Stimulated activated CD4-positive, alpha-beta T cell treated with anti-CD3 and anti-CD28 coated beads, Interleukin-1b, Interleukin-23, amount 100 ng/mL, for 4 hours (primary cell): ENCODE measurements at places on chromosomes 5 and 9.
A peak's percentile ranks its signal among the peaks of the same experiment; 100 is the strongest.

GRCh38 chr9:131719262-131719908, 20.5 kb downstream of the RAPGEF1 start:
- no peak for DNase-seq

GRCh38 chr9:93406371-93406770, 45.1 kb upstream of the FAM120A start:
- DNase-seq = no peak

GRCh38 chr9:80489329-80489728, 917.6 kb downstream of the TLE4 start:
- no peak for DNase-seq

- no peak for DNase-seq
These were observed 84.5 kb downstream of the FOXD1 start for GRCh38 chr5:73363911-73364730.

- DNase-seq = no peak
These were observed 44.7 kb upstream of the DMAC1 start for GRCh38 chr9:7844242-7844641.

DNA sequence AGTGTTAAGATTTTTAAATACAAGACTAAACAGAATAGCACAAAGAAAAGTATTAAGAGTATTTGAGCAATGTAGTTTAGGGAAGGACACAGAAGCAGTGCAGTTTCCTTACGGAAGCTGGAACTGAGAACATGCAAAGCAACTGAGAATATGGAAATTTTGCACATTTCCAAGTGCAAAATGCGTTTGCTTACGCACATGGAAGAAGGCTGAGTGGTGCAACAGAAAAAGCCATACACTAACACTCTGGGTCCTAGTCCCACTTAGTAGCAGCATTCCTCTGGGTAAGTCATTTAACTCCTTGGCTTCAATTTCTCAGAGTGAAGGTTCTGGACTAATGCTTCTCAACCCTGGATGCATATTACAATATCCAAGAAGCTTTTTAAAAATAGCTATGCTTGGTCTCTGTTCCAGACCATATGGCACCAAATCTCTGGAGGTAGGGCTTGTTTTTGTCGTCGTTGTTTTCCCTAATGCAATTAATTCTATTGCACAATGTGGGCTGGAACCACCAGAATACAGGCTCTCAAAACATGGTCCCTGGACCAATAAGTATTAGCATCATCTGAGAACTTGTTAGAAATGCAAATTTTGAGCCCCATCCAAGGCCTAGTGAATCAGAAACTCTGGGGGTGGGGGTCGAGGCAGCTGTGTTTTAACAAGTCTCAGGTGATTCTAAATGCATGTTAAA, 65.2 kb upstream of the DEPDC1B start:
- DNase-seq = no peak

DNA sequence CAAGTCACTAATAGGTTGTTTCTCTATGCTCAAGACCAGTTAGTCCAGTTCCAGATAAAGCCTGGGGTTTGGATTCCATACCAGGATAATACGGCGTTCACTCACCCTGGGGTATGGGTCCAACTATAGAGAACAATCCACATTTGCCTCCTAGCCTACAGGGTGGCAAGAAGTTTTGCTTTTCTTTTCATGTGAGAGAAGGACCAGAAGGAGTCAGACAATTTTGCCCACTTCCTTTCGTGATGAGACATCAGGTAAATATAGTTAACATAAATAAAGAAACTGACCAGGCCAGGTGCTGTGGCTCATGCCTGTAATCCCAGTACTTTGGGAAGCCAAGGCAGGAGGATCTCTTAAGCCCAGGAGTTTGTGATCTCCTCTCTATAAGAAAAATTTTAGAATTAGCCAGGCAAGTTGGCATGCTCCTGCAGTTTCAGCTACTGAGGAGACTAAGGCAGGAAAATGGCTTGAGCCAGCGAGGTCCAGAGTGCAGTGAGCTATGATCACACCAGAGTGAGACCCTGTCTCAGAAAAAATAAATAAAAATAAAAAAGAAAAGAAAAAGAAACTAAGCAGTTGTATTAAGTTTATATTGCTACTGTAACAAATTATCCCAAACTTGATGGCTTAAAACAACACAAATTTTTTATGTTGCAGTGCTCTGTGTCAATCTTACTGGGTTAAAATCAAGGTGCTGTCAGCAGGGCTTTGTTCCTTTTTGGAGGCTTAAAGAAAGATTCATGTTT, 7.5 kb upstream of the REEP5 start:
- DNase-seq = no peak

DNA sequence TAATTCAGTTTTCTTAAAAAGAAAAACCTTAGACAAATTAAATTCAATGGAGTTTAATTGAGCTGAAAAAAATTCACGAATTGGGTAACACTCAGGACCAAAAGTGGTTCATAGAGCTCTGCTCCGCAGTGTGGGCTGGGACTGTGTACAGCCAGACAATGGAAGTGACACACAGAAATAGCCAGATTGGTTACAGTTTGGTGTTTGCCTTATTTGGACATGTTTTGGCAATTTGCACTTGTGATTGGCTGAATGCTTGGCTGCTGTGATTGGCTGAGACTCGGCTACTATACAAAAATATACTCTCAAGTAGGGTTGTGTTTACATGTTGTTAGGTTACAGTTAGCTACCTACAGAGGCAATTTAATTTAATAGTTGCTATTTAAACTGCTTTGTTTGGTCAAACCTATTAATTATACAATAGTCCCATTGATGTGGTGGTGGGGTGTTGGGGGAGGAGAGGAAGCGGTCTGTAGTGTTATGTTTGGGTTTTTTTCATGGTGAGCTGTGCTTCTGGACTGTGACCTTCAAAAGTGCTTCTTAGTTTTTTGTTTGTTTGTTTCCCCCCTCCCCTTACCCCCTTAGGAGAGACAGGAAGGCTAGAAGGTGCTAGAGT, 95.2 kb downstream of the CNTLN start:
- no peak for DNase-seq

DNA sequence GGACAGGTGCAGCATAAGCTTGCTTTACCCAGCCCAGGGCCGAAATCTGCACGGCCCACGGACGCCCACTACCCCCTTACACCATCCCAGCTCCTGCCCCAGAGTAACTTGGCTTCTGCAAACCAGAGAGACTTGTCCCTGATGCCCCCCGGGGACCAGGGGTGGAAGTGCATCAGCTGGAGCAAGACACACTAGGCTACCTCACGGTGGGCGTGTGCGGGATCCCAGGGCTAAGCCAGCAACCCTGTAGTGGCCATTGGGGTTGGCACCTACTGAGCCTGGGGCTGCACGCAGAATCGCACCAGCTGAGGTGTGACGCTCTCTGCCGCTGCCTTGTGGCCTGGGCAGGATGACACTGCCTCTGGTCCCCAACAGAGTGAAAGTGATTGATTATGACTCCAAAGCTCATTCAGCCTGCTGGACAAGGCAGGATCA, 6.1 kb upstream of the ZNF79 start:
- peak; percentile 42 for DNase-seq

DNA sequence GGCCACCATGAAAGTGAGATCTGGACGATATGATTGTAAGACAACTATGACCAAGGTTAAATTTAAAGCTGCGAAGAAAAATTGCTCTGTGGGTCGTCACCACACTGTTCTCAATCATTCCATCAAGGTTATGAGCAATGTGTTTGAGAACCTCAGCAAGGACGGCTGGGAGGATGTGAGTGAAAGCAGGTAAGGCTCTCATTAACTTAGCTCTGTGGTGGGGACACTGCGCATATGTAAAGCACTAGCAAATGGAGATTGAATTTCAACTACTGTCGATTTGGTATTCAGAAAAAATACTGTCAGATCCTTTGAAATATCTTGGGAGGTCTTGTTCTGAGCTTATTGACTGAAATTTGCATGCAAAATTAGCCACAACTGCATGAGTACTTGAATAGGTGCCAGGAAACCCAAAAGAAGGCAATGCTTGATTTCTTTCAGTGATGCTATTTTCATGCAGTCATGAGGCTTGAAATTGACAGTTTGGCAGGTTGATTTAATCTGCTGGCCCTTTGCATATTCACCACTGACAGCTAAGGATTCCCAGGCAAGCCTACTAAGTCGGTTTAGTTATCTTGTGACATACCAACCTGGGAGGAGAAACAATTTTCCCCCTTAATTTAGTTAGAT, 183.9 kb upstream of the SH3GL2 start:
- DNase-seq = no peak

DNA sequence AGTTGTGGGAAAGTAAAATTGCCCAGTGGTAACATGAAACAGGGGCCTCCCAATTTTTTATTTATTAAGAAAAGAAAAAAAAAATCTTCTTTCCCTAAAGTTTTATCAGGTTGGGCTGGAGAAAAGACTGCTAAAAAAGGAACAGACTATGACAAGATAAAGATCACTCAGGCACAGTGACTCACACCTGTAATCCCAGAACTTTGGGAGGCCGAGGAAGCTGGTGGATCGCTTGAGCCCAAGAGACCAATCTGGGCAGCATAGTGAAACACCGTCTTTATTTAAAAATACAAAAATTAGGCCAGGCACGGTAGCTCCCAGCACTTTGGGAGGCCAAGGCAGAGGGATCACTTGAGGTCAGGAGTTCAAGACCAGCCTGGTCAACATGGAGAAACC, 312.5 kb downstream of the CETN3 start:
- DNase-seq = no peak
